WERI-Rb-1 (cell line): ENCODE measurements at places on chromosomes 12 and 14.
A peak's percentile ranks its signal among the peaks of the same experiment; 100 is the strongest.

GRCh38 chr14:65278589-65278988 lies 133.9 kb upstream of the FUT8 start:
- no peak for DNase-seq

- no peak for DNase-seq
These were observed 51.6 kb downstream of the GPATCH2L start for GRCh38 chr14:76203086-76204001.

DNA sequence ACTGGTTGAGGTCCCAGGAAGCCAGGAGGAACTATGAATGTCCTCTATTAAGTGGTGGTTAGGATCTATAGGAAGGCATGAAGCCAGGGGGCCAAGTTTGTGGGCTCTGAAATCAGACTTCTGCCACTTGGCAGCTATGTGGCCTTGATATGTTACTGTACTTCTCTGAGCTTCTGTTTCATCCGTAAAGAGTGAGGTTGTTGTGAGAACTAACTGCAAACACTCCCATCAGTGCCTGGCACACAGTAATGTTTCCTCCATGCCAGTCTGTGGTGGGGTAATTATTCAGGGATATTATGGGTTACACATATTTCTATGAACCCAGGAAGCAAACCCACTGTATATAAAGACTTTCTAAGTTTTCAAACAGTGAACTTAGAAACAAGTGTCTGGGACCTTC lies 57.4 kb downstream of the PLXNC1 start:
- DNase-seq = no peak

DNA sequence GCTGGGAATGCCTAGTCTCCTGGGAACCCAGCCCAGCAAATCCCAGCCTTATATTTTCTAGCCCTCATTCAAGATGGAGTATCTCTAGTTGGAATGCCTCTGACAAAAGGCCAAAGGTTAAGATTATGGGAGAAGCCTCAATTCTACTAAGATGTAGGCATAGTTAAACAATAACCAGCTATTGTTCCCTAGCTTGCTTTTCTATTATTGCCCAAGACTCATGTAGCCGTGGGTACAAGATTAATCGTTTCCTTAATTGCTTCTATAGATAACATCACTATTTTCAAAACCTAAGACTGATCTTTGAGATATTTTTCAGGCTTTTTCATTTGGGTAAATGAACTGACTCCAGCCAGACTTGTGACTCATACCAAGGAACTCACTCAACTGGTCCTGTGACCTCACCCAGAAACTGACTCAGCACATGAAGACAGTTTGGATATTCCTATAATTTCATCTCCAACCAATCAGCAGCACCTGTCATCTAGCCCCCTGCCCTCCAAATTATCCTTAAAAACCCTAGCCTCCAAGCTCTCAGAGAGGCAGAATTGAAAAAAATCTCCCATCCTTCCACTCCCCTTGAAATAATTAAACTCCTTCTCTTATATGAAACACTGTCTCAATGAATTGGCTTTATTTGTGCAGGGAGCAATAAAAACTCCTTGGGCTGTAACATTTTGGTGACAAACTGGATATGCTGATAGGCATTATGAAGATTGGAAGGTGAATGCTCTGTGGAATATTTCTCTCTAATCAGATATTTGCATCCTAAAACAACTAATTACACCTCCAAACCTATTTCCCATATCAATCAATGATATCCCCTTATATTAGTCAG lies 589.0 kb downstream of the C12orf50 start:
- DNase-seq = no peak

- peak; percentile 42 for DNase-seq
These were observed 283.5 kb downstream of the KSR2 start for GRCh38 chr12:117685110-117685926.

DNA sequence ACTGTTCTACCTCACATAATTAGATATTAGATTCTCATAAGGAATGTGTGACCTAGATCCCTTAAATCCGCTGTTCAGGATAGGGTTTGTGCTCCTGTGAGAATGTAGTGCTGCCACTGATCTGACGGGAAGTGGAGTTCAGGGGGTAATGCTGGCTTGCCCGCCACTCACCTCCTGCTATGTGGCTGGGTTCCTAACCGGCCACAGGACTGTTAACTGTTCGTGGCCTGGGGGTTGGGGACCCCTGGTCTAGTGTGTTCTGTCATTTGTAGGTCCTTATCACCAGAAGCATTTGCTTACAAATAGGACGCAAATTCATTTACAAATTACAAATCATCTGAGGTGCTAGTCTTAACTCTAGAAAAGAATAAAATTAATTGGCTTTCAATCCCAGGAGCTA lies 16.4 kb upstream of the TMEM30B start:
- DNase-seq = no peak

GRCh38 chr14:76727384-76727783 lies 33.9 kb upstream of the VASH1 start:
- DNase-seq = no peak

DNA sequence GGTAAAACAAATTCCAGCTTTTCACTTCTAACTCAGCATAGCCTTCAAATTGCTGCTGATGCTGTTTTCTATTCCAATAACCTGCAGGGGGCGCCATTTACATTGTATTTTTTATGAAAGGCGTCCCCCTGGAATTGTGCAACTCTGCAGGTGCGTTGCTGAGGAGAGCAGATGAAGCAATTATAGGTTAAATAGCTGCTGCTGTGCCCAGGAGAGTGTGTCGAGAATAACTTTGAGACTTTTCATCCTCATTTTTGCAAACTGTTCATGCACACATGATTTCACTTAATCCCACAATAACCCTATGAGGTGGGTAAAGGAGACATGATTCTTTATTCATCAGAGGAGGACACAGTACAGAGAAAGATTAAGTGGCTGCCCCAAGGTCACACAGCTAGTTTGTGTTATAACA lies 75.7 kb downstream of the MYRFL start:
- DNase-seq = peak; percentile 70

GRCh38 chr12:15629761-15630160 lies 159.4 kb downstream of the EPS8 start:
- no peak for DNase-seq

DNA sequence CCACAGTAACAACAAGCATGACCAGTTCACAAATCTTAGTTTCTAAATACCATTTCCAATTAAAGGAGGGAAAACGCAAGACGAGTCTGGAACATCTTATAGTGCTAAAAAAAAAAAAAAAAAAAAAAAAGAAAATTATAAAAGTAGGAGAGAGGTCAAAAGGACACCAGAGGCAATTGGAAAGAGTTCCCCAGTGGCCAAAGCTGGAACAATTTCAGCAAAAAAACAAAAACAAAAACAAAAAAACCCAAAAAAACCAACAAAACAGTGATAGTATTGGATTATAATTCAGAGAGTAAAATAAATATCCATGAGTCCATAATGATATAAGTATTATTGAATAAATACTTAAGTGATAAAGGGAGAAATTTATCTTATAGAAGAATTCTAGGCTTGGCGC lies 10.3 kb upstream of the NAP1L1 start:
- no peak for DNase-seq

DNA sequence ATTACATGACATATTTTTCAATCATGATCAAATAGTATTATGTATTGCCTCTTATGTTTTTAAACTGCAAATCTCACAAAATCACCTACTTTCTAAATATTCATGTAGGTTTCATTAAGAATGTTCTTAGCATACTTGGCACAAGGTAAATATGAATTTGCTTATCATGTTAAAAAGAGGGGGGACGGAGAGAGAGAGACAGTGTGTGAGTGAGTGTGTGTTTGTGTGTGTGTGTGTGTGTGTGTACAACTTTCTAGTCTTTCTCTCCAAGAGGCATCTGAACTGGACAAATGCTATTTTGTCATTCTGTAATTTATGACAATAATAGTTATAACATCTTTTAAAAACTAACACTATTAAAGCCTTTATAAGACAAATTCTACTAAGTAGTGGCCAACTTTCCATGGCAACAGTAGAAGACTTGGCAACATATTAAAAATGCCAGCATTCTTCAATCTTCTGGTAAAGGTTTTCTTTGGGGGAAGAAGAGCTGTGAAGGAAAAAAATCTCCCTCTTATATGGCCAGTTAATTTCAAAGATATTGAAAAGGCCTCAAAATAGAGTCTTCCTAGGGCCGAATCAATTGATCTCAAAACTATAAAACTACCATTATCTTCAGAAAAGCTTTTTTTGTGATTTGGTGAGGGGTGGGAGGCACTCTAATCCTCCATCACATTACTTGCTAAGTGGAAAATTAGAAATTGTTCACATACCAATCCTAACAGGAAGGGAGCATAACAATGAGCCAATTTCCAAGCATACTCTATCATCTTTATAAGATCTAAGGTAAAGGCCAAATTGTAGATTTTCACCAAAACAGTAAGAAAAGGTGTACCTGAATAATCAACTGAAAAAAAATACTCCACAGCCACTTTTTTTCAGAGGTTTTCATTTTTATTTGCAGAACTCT lies 28.2 kb downstream of the CDK17 start:
- no peak for DNase-seq

DNA sequence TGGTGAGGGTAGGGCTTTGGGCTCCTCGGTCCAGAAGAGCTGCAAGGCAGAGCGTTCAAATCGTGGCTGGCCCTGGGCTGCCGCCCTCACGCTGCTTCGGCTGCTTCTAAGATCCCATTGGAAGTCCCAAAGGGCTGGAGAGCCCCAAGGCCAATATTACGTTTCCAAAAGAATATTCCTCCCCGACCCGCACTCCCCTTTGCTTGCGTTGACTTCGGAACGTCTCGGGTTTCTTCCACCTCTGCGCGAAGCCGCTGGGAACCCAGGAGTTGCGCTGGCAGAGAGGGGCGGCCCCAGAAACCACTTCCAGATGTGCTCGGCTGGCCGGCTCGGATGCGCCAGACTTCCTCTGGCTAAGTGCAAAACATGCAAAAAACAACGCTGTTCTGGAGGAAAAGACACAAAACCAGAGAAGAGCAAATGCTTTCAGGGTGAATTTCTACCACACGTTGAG lies at the start of gene GLT8D2:
Gene GLT8D2, minus strand, starts transcription at position 285 of the 454 bp plus-strand sequence. CDS start 30,539 bp downstream, outside the sequence.
- DNase-seq = no peak

DNA sequence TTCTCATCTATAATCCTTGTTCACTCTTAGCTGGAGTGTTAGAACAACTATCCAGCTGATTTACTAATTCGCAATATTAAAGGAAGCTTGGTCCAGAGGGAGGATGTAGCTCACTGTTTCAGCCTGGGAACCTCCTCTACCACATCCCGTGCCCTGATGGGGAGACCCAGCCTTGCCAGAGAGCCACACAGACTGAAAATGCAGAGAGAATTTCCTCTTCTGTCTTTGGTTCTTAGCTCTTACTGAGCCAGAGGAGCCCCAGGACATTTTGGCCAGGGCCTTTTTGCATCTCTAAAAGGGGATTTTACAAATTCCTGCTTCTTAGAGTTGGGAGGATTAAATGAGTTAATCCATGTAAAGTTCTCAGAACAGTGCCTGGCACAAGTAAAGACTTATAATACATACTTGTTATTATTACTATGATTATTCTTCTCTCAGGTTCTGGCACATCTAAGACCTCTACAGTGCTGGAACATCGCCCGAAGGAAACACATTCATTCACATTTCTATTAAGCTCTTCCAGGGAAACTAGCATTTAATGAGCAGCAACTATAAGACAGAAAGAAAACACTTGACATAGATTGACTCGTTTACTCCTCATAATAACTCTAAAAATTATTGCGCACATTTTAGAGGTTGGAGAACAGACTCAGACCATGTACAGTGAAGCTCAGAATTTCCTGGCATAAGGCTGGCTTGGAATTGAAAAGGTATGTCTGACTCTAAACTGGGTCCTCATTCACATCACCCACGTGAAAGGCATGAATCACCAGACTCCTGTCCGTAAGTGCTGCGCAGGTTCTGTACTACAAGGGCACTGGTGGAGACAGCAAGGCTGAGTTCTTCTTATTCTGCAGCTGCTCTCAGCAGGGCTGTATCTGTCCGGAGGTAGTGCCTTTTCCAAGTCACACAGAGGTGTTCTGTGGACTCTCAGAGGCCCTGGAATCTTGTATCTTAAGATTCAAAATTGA lies 27.8 kb upstream of the AEBP2 start:
- no peak for DNase-seq

DNA sequence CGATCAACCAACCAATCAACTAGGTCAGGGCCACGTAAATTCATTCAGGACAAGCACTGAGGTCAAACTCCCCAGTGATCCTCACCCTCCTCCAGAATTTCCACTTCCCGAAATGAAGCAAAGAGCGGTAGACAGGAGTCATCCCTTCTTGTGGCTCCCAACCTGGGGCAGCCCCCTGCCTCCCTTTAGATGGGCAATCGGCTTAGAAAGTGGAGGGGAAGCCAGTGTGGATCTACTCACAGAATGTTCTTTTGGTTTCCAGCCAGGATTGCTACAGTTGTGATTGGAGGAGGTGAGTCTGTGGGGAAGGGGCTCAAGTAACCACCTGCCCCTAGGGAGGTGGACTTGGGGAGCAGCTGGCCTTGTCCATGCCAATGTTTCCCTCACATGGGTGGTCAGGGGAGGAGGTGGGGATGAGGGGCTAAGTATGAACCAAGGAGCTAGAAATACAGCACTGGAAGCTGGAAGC lies 4.1 kb downstream of the IFI27 start:
- no peak for DNase-seq

DNA sequence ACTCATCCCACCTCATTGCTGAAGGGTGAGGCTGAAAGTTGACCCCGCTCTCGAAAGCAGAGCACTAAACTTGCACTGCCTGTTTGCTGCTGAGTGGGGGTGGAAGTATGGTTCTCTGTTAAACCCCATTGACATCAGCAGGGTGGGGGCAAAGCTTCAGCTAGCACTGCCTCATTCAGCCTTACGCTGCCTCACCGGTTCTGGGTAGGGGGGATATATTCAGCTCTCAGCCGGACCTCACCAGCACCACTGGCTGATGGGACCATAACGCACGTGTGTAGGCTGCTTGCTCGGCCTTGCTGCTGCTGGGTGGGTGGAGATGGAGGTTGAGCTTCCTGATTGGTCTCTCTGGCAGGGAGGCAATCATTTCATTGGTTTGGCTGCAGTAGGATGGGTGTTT lies 265.7 kb upstream of the RTL1 start:
- no peak for DNase-seq

DNA sequence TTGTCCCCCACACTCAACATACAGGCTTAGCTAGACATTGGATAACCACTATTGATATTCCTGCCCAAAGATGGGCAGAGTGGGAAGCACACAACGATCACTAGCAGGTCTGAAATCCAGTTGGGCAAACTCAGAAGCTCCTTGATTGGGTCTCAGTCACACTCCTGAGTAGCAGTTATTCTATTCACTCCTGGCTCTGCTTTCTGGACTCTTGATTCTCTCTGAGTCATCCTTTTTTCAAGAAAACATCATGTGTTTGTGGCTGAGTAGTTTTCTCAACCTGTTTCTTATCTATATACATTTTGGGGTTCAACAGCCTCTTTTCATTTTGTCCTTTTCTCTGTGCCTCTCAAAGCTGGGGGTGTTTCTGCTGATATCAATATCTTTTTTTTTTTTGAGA lies 46.0 kb upstream of the MANSC4 start:
- DNase-seq = no peak

DNA sequence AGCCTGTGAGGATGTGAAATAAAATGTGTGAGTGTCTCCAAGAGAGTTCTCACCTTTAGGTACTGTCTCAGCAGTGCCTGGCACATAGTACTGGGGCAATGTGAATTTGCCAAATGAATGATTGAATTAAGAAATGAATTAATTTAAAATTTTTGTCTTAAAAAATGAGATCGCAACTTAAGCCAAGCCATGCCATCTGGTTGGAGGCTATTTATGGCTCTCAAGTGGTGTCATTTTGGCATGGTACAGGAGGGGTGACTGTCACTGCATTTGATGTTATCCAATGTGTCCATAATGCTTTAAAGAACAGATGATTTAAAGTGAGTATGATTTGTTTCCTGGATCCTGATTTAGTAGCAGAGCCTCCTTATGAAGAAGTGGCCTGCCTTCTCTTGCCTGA lies 80.3 kb downstream of the SRGAP1 start:
- DNase-seq = no peak

GRCh38 chr14:60300019-60300418 lies 51.0 kb downstream of the PPM1A start:
- no peak for DNase-seq
